ENCODE measurements at places on chromosomes 13 and 19. TPM values are rescaled to one million over a fixed set of nuclear protein-coding genes. Genes with fewer than 3 reads are reported as not detected.

CBLC gene
- 1.5 TPM for total RNA-seq

STOML3 gene
- 0.21 TPM for total RNA-seq

ANGPTL8 gene
- total RNA-seq, result not detected

CEBPA gene
- total RNA-seq, result 2.9 TPM

ZNF560 gene
- not detected for total RNA-seq

IGFL1 gene
- total RNA-seq, result not detected

- H3K4me3 ChIP-seq, result peak overlapping the region; percentile 35
- H3K36me3 ChIP-seq, result no peaks in the 10 kb centered on the region
- DNase-seq, result peak; percentile 42
- peaks cover 9% of the 10 kb centered on the region for H3K27me3 ChIP-seq
- H3K27ac ChIP-seq, result no peak overlapping the region
- peaks cover 18% of the 10 kb centered on the region for H3K4me1 ChIP-seq
Observed at GRCh38 chr19:4337906-4338440, 654 bp downstream of the STAP2 start.

- no peaks in the 10 kb centered on the region for H3K27me3 ChIP-seq
- DNase-seq, result no peak
- no peak overlapping the region for H3K27ac ChIP-seq
- no peak overlapping the region for H3K4me3 ChIP-seq
- no peaks in the 10 kb centered on the region for H3K36me3 ChIP-seq
- H3K4me1 ChIP-seq, result peaks cover 5% of the 10 kb centered on the region
Observed at GRCh38 chr19:10226376-10227025, 4.6 kb downstream of the S1PR2 start.

DNA sequence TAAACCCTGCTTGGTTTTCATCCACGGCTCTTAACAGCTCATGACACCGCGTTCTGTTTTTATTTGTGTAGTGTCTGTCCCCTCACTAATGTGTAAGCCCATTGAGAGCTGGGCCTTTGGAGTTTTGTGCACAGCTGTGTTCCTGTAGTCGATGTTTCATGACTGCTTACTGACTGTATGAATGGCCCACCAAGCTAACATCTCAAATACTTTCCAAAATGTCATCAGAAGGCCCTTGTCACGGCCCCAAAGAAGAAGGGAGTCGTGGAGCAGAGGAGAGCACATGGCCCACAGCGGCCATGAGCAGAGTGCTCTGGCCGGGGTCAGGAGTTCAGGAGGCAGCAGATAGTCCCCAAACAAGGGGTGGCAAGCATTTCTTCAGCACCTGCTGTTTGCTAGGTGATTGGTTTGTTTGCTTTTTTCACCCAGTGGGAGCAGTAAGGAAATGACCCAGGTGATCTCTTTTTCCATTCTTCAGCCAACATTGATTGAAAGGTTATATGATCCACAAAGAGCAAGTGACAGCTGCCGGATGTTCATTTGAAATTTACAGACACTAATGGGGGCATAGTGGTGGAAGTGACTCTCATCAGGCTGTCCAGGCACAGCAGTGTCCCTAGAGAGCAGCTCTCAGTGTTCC lies 315.2 kb downstream of the ATP8A2 start:
- no peak for DNase-seq
- peaks cover 5% of the 10 kb centered on the region for H3K4me1 ChIP-seq
- no peak overlapping the region for H3K4me3 ChIP-seq
- H3K27ac ChIP-seq, result no peak overlapping the region

GRCh38 chr19:29858000-29858596 lies 46.3 kb downstream of the CCNE1 start:
- no peak overlapping the region for H3K4me3 ChIP-seq
- peak; percentile 74 for DNase-seq
- H3K4me1 ChIP-seq, result no peaks in the 10 kb centered on the region
- no peaks in the 10 kb centered on the region for H3K36me3 ChIP-seq

DNA sequence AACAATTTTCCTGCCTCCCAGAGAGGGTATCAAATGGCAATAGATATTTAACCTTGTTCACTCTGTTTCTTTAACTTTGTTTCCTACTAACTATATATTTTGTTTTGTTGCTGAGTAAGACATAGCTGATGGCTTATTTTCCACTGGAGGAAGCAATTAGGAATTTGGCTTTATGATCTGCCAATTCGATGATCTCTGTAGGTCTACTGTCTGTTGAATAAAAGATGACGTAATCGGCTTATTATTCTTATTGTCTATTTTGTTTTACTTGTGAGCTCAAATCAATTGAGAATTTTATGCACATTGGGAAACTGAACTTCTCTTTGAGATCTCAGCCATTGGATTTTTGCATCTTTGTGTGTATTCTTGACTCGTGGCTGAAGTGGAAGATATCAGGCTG lies 862.6 kb downstream of the EFNB2 start:
- no peaks in the 10 kb centered on the region for H3K36me3 ChIP-seq
- no peak for DNase-seq
- no peaks in the 10 kb centered on the region for H3K27me3 ChIP-seq
- no peak overlapping the region for H3K4me3 ChIP-seq
- no peak overlapping the region for H3K27ac ChIP-seq

GRCh38 chr13:22031702-22032286 lies 360.9 kb downstream of the FGF9 start:
- no peak overlapping the region for H3K4me3 ChIP-seq
- H3K27me3 ChIP-seq, result no peaks in the 10 kb centered on the region
- no peak for DNase-seq
- no peaks in the 10 kb centered on the region for H3K36me3 ChIP-seq

GRCh38 chr13:113528101-113528812 lies 37.7 kb upstream of the DCUN1D2 start:
- H3K27me3 ChIP-seq, result no peaks in the 10 kb centered on the region
- H3K36me3 ChIP-seq, result peaks cover 2% of the 10 kb centered on the region
- no peak overlapping the region for H3K4me3 ChIP-seq
- no peak overlapping the region for H3K27ac ChIP-seq
